ENCODE measurements at places on chromosomes 6 and 20.
A peak's percentile ranks its signal among the peaks of the same experiment; 100 is the strongest.

DNA sequence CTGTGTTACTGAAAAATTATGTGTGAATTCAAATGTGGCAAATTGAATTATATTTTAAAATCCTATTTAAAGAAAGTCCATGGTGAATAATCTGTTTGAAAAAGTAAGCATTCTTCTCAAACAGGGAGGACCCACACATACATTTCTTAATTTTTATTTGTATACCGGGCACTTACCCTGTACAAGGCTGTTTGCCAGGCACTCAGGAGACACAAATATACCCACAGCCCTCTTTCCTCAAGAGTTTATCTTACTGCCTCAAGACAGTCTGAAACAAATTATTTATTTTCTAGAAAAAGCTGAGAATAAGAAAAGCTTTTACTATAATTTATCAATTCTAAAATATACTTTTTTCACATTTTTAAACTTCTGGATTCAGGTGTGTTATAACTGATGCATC, 114.4 kb downstream of the TASP1 start:
- DNase-seq: no peak

DNA sequence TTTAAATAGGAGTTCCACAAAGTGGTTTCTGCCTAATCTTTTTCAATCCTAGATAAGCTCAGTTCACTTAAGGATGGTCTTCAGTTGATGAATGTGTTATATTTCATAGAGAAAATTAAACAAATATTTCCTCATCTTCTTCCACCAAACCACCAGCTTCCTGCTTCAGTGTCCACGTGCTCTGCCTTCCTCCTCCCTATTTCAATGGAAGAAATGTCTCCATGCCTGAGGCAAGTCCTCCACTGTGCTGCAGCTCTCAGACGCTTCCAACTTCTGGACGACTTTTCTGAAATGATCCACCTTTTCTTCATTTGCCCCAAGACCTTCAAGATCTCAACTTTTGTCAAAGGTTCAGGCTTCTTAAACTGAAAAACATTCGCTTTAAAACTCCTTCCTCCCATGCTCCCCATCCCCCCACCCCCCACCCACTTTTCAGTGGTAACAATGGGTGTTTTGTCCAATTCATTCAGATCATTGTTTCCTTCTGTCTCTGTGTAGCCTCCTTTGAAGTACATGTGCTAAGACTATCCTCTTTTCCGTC, 25.3 kb upstream of the FABP7 start:
- DNase-seq: no peak

DNA sequence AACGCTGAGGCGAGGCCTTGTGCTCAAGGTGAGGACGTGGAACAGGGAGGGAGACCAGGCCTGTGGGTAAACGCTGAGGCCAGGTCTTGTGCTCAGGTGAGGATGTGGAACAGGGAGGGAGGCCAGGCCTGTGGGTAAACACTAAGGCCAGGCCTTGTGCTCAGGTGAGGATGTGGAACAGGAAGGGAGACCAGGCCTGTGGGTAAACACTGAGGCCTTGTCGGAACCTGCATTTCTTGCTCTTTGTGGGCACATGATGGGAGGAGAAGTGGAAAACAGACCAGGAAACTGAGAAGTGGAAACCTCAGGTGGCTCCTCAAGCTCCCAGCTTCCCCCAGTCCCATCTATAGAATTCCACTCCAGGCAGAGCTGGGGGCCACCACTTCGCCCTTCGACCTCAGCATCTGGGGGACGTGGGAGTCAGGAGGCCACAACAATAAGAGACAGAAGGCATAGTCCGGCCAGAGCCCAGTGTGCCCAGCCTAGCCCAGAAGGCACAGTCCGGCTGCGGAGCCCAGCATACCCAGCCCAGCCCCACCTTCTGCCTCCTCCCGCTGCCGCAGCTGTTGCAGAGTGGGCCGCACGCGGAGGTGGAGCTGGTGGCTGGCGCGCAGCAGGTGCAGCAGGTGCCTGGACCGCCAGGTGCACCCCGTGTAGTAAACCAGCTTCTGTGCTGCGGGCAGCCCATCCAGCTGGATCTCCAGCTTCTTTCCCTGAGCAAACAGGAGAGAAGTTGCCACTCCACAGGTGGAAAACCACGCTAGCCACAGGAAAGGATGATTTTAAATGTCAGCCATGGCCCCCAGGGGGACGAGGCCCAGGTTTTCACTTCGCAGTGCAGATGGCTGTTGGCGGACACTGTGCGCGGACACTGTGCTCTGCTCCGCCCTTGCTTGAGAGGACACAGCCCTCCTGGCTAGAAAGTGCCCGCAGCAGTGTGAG, 17.5 kb downstream of the FRMD1 start:
- peak; percentile 94 for DNase-seq

- DNase-seq: no peak
Measured at GRCh38 chr6:162821102-162821501, 93.3 kb downstream of the PACRG start.

DNA sequence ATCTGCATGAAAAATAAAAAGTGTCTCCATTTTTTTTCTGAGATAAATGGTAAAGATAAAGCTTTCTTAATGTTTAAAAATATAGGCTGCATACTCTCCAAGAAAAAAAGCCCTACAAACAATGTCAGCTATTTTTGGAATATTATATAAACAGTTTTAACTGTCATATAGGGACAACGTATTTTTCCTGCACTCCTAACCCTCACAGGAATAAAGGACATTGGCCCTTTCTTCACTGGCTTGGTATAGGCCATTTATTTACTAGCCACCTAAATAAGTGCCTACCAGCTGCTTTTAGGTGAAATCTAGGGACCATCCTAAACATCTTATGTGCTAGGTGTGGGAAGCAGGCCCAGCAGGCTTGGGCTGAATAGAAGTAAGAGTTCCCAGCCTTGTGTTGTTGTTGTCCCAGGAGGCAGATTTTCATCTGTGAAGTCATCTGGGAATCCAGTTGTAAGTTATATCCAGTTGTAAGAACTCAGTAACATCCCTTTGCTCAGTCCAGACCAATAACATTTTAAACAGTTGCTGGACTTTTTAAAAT, 21.3 kb downstream of the FOXO3 start:
- no peak for DNase-seq

DNA sequence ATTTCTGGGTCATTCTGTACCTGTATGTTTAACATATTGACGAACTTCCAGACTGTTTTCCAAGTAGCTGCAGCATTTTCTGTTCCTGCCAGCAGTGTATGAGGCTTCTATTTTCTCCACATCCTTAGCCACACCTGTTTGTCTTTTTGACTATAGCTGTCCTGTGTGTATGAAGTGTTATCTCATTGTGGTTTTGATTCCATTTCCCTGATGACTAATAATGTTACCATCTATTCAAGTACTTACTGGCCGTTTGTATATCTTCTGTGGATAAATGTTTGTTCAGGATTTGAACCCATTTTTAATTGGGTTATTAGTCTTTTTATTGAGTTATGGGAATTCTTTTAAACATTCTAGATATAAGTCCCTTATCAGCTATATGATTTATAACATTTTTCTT, 95.2 kb downstream of the JAG1 start:
- no peak for DNase-seq

DNA sequence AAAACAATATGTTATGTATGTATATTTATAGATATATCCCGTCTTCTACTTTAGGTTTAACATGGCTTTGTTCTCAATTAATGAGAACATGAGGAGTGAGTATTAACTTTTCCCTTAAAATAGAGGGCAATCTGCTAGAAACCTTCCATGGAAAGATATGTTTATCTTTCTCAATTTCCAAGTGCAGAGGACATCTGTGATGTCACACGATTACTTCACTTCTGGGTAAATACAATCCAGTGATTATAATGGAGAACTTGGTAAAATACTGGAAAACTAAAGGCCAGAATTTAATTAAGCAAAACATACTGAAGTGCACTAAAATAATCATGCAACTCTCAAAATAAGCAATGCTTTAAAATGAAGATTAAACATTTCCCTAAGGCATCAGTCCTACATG, 11.9 kb upstream of the MRAP2 start:
- DNase-seq: no peak

GRCh38 chr6:55969526-55969925, 94.1 kb upstream of the BMP5 start:
- DNase-seq: no peak

DNA sequence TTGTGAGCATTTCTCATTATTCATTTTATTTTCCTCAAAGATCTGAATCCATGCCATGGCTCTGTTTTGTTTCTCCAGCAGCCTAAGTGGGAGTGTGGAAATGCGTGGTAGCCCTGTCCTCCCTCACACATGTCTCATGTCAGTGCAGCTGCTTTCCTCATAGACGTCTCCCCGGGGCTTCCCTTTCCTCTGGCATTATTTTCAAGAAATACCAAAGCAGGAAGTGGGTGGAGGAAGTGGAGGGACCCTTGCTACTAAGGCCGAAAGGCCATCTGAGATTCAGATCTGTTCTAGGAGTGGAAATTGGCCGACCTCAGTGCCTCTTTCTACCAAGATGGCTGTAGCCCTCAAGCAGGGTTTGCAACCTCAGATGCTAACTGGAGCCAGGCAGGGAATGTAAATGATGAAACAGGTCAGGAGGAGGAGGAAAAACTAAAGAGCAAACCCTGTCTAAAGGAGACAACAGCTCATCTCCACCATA, 420.9 kb upstream of the PLCB4 start:
- DNase-seq: no peak
